ENCODE measurements at places on chromosomes 2 and 18.

DNA sequence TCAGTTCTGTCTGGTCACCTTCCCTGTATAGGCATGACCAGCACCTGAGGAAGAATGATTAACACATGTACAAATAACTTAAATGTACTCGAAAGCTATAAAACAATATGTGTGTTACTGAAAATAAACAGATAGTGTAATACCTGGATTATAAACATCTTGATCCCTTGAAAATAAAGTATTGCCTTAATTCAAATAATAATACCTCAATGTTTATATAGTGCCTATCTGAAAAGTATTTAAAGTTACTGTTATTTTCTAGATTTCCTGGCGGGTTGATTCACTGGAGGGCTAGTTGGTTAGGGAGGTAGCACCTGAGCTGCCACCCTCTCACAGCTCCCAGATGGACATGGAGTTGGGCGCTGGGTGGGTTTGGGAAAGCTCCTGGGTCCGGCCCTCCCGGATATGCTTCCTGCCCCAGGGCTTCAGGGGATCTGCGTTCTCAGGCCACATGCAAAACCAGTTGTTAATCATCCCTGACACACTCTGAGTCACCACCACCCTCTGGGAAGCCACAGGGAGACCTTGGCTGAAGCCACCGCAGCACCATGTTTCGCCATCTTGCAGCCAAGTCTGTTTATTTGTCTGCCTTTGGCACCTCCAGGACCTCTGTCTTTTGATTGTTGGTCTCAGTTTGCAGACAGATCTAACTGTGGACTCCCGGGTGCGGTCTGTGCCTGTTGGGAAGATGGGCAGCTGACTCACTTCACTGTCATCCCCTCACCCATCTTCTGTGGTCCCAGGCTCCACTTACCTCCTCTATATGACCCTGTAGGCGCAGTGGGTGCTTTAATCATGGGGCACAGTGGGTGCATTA, 35.3 kb downstream of the RAB31 start:
- DNase-seq, result peak; percentile 88

GRCh38 chr18:9094307-9095226, 7.9 kb upstream of the NDUFV2 start:
- peak; percentile 26 for DNase-seq

GRCh38 chr18:77119851-77120491, 12.6 kb downstream of the MBP start:
- DNase-seq, result no peak

DNA sequence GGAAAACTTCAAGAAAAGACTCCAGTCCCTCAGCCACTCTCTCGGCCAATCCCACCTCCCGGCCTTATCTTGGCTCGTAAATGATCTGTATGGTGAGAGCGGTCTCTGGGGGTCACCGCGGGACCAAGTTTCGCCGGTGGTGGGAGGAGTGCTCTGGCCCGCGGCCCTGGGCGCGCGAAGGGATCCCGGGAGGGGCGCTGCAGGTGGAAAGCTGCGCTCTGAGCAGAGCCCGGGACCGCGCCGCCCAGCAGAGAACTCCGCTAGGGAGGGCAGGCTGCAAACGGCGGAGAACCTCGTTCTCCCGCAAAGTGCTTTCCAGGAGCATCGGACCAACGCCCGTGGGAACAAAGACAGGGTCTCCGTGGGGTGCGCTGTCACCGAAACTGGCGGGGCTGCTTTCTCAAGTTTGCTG, 622 bp downstream of the LRP2 start:
- DNase-seq, result no peak

DNA sequence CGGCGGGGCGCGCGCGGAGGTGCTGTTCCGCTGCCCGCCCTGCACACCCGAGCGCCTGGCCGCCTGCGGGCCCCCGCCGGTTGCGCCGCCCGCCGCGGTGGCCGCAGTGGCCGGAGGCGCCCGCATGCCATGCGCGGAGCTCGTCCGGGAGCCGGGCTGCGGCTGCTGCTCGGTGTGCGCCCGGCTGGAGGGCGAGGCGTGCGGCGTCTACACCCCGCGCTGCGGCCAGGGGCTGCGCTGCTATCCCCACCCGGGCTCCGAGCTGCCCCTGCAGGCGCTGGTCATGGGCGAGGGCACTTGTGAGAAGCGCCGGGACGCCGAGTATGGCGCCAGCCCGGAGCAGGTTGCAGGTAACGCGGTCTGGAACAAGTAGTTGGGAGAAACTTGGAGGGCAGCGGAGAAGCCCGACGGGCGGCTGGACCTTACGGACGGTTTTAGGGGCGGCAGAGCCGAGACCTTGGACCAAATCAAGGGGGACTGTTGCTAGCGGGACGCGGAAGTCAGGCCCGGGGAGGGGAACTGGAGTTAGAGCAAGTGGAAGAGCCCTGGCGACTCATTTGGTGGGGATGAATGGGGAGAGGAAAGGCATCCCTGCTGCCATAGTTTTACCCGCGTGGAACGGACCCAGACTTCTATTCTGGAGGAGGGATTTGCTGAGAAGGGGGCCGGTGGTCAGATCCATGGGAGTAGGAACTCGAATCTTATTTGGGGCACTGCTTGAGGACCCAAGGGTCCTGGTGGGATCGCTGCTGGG, 573 bp downstream of the IGFBP2 start:
- peak; percentile 40 for DNase-seq

- no peak for DNase-seq
Measured at GRCh38 chr2:220396287-220396686, 768.9 kb downstream of the SLC4A3 start.

GRCh38 chr2:84939426-84940087, 31.4 kb upstream of the KCMF1 start:
- DNase-seq, result no peak

DNA sequence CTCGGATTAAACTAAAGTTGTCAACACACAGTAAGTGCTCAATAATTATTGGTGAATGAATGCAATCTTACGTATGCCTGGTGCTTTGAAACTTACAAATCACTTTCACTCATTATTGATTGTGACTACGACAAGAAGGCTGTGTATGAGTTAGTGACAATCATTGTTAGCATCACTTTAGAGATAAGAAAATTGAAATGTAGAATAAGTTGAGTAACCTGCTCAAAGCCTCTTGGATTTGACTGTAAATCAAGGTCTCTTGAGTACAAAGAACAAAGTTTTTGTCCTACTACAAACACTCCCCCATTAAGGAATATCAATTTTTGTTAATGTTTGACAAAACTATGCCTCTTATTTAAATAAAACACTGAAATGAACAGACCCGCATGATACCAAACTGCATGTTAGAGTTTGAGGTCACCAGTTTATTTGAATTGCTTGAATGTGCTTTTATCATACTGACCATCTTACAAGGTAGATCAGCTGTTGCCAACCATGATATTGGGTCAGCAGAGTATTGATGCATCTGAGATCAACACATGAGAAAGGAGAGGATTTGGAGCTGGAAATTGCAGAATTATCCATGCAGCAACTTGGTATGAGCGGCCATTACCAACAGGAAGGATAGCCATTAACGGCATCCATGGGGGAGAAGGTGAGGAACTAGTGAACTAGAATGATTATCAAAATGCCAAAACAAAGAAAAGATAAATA, 142.1 kb downstream of the IRS1 start:
- no peak for DNase-seq

GRCh38 chr18:74870950-74871349, 273.3 kb downstream of the ZNF407 start:
- DNase-seq, result no peak

DNA sequence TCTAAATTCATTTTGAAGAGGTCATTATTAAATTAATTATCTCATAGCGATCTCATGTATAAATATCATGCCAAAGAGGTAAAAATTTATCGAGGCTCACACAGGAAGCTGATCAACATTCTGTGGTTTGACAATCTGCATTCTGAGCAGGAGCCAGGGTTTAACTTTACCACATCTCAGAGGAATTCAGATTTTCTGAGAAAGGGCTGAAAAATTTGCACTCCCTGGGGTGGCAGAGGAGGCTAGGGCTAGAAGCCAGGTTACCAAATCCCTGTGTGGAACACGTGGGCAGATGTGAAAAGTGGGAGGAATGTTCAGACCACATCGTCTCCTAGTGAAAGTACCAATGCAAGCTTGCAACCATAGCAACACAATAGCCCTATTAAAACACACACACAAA, 63.5 kb upstream of the CTLA4 start:
- peak; percentile 27 for DNase-seq

DNA sequence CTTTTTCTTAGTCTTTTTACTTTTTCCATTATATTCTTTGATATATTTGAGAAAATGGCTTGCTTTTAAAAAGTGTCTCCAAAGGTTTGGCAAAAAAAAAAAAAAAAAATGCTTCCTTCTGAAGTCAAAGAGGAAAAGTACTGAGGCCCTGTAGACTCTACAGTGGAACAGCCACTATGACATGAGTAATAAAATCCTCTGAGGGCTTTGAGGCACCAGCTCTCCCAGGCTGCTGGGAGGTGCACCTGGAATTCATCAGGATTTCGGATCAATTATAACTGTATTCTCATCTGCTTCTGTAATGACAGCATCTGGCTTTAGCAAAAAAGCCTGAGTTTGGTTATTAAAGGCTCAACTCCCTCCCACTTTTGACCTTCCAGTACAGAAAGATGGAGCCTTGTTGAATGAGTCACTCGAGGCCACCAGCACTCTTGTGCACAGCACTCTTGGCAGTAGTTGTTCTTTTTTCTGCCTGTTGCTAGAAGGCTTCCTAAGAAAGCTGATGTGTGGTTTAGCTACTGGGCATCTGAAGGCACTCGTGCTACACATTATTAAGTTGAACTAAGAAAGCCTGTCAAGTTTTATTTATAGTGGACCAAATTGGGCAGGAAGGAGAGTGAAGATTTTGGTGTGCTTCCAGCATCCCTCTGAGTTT, 131.3 kb downstream of the PRPF40A start:
- no peak for DNase-seq

DNA sequence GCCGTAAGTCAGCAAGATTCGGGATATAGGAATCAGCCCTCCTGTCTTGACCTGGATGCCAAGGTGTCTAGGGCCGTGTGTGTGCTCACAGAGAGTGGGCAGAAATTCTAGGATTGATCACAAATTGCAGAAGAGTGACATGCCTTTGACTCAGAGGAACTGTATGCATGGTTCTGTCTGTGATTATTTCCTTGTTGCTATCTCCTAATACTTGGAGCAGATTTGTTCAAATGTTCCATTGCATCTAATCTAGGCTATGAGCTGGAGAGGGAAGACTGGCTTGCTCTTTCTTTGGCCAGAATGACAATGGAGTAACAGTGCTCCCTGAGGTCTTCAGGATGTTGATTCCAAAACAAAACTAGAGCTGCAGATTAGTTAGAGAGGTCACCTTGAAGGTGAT, 115.0 kb downstream of the EN1 start:
- no peak for DNase-seq

GRCh38 chr2:229064749-229065148, 206.3 kb downstream of the PID1 start:
- peak; percentile 50 for DNase-seq

- DNase-seq, result no peak
Measured at GRCh38 chr18:77000527-77000926, 132.1 kb downstream of the MBP start.

- DNase-seq, result no peak
Measured at GRCh38 chr18:77970814-77971213, 721.2 kb downstream of the GALR1 start.

- no peak for DNase-seq
Measured at GRCh38 chr2:69693059-69693774, 48.7 kb upstream of the ANXA4 start.

GRCh38 chr2:191714925-191715324, 37.0 kb downstream of the NABP1 start:
- no peak for DNase-seq

GRCh38 chr2:15714609-15715008, 122.9 kb downstream of the DDX1 start:
- no peak for DNase-seq

- no peak for DNase-seq
Measured at GRCh38 chr2:12694990-12695774, 21.6 kb upstream of the TRIB2 start.

DNA sequence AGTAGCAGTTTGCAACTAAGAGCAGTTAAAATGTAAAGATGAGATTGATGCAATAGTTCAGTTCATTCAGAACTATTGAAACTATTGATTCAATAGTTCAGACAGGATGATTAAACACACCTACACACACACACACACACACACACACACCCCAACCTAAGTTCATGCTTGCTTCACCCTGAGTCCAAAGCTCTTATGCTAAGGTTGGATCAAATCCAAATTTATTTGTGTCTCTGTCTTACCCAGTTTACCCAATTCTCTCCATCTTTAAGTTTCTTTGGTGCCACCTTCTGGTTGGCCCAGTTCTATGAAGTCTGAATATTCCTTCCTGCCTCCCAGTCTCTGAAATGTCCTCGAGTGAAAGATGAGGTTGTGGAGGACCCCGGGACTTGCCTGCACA, 5.1 kb downstream of the SERPINB8 start:
- DNase-seq, result no peak

DNA sequence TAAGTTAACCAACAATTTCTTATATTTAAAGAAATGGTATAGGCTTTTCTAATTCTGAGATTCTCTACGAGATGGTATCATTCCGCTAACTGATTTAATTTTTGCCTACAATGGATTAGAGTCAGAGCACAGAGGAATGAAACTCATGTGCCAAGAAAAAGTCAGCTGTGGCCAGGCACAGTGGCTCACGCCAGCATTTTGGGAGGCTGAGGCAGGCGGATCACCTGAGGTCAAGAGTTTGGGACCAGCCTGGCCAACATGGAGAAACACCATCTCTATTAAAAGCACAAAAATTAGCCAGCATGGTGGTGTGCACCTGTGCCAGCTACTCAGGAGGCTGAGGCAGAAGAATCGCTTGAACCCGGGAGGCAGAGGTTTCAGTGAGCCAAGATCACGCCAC, 17.0 kb upstream of the TTN start:
- DNase-seq, result no peak

- DNase-seq, result peak; percentile 85
Measured at GRCh38 chr18:50194631-50195532, at the start of gene MYO5B. TSS of gene MYO5B (minus strand) at chr18:50195147. CDS start at chr18:50194793, 354 bp downstream.

GRCh38 chr2:239154971-239155805, 245.6 kb downstream of the HDAC4 start:
- no peak for DNase-seq

GRCh38 chr2:45612731-45613130, 1.7 kb upstream of the SRBD1 start:
- DNase-seq, result no peak

GRCh38 chr2:48471048-48471474, 58.9 kb upstream of the STON1 start:
- peak; percentile 94 for DNase-seq

- DNase-seq, result no peak
Measured at GRCh38 chr2:231513746-231514224, 16.5 kb downstream of the NMUR1 start.

DNA sequence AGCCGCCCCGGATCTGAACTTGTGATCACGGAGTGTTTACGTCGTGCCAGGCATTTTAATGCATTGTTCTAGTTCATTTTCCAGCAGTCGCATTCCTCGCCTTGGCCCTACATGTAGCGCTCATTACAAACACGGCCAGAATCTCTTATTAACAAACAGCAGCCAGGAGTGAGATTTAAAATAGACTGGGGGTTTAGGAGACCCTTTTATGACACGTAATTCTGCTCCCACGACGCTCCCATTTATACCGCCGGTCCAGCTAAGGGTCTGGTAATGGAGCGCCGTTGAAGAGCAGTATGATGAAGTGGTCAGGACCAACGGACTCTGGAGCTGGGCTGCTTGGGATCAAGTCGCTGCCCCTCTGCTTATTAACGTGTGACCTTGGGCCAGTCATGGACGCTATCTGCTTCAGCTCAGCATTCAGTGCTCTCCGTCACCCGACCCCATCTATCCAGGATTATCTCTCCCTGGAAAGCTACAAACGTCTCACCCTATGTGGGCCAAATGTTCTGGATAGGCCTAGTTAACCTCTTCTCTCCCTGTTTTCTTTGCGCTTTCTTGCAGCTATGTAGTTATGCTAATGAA, 745 bp downstream of the MSH2 start:
- no peak for DNase-seq

GRCh38 chr2:102782933-102783332, 21.1 kb downstream of the TMEM182 start:
- peak; percentile 59 for DNase-seq
